ENCODE measurements at places on chromosomes 5 and 9.

- no peak for DNase-seq
These were observed 13.2 kb upstream of the GLRA1 start for GRCh38 chr5:151937851-151938250.

GRCh38 chr9:77237896-77238295 lies 60.6 kb downstream of the VPS13A start:
- DNase-seq, result no peak

GRCh38 chr5:149618581-149619248 lies 37.4 kb downstream of the ARHGEF37 start:
- DNase-seq, result no peak

DNA sequence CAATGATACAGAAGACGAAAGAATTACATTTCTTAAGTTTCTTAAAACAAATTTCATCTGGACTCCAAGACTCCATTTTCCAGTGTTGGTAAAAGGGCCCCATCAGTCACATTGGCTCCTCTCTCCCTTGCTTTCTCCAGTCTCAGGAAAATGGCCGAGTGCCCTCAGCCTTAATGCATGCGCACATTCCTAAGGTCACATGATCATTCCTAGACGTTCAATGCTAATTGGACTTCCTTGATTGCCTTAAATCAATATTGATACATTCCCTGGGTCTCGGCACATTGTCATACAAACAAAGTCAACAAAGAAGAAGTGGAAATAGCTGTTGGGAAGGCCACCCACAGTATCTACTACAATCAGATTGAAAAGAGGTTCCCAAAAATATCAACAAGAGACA lies 413.6 kb upstream of the GRAMD2B start:
- no peak for DNase-seq

DNA sequence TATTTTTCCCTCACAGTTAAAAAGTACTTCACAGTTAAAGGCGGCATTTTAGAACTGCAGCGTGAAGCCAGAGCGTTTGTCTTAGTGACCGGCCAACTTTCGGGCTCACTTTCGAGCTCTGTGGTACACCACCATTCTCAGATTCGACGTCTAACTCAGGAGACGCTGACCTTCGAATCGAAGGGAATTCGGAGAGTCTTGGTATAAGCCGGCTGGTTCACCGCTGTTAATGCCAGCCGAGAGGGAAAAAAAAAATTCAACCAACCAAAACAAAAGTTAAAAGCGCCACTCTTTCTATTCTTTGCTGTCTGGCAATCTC lies 544 bp upstream of the SNX24 start:
- no peak for DNase-seq

DNA sequence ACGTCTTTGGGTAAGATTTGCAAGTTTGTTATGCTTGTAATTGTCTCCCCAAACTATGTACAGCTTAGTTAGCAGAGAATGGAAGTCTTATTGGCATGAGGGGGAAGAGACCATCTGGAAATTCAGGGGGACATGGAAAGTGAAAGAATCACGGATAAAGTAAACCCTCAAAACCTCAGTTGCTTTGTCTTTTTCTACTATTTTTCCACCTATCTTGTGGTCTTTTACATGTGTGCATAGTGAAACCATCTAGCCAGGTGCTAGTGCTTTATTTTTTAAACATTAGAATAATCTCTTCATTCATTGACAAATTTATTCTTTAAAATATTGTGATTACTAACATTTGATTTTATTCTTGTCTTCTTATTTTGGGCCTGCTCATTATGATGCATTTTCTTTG lies 441.1 kb upstream of the RORB start:
- DNase-seq, result no peak

DNA sequence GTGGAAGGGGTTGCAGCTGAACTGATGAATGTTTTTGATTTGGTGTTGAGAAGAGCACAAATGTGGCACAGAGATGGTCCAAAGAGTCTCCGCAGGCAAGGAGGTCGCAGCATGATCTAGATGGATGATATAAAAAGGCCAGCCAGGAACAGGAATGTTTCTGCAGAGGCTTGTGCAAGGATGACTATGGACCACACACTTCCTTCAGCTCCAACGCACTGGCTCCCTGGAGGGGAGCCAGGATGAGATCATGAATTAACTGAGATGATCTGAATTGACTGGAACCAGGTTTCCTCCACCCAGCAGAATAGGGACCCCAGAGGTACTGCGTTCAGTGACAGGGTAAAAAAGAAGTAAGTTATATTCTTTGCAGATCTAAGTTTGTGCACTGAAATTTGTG lies 89.0 kb downstream of the ARSB start:
- no peak for DNase-seq

DNA sequence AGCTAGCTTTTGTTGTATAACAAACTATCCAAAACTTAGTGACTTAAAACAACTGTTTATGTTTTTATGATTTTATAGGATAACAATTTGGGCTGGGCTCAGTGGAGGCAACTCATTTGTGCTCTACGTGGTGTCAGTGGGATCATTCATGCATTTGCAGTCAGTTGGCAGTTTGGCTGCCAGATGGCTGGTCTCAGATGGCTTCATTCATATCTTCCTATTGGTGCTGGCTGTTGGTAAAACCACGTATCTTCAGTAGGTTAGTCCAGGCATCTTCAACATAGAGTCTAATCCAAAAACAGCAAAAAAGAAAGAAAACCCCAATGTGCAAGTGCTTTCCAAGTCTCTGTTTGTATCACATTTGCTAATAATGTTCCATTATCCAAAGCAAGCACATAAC lies 51.7 kb upstream of the RIC1 start:
- DNase-seq, result no peak

DNA sequence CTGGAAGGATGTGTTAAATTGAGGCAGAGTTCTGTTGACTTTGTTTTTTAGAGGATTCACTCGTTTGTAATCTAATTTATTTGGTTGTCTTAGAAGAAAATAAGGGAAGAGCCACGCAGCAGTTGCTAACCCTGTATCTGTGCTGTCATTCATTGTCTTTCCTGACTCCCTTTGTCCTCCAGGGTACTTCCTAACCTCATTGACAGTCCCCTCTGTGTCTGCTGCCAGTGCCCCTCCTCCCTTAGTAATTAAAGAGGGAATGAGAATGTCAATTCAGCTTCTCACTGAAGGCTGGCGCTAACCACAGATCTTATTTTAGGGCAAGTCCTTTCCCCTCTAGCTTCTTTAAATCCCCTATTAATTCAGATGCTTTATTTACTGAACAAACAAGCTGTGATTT lies 84.0 kb downstream of the MAST4 start:
- DNase-seq, result no peak

- no peak for DNase-seq
These were observed 132.8 kb downstream of the CRB2 start for GRCh38 chr9:123488722-123489321.

All from stimulated activated CD4-positive, alpha-beta T cell treated with anti-CD3 and anti-CD28 coated beads, Interleukin-12 subunit alpha, Interleukin-12 subunit beta, amount 100 ng/mL, for 24 hours (primary cell).